NT2/D1 (cell line): ENCODE measurements at places on chromosomes 6 and 20.

DNA sequence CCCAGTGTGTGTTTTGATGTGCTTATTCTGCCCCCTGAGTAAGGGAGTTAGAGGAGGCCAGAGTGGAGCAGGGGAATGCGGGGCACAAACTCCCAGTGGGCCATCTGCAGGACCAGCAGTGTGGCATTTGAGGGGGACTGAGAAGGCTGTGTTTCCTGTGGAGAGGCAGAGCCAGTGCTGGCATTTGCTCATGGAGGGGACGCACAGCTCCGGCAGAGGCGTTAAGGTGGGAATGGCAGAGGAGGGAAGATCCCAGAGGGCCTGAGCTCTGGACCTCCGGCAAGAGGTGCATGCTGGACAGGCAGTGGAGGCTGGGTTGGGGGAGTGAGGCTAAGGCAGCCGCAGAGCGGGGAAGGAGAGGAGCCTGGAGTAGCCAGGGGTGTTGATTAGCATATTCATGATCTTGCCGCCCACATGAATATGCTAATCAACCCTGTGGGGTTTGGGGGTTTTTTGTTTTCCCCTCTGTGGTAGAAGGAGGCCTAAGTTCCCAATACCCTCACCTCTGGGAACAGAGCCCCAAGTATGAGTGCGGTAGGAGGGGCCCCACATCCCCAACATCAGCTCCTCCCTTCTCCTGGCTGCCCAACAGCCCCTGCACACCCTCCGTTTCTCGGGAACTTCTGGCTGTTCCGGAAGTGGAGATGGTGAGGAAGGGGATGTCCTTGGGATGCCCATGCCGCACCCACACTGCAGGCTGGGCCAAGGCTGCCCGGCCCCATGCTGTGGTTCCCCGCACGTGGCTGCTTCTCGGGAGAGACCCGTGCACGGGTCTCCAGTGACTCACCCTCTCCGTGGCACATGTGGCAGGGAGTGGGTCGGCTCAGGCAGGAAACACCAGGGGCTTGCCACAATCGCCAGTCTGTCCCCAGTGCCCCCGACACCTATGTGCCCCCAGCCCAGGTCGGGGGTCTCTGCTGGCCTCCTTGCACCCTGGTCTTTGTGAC is 33.8 kb downstream of the DLGAP4 start:
- no peak for DNase-seq

- no peak for DNase-seq
These were observed 11.2 kb upstream of the ZBTB46 start for GRCh38 chr20:63842258-63842657.

DNA sequence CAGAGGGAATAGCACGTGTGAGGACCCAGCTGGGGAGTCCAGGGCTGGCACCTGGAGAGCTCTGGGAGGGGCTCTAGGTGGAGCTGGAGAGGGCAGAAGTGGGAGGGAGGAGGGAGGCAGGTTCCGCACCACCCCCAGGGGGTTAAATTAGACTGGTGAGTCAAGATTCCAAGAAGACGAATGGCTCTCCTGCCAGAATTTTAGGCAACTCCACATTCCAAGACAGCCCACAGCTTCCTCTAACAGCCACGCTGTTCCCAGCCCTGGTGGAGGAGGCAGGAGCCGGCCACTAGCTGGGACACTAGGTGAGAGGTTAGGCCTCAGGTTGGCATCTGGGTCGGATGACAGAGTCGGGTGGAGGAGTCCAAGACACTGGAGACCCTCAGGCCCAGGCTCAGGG is 60.2 kb downstream of the TFAP2C start:
- DNase-seq: no peak

GRCh38 chr6:138545621-138545980 is 46.3 kb upstream of the NHSL1 start:
- peak; percentile 16 for DNase-seq

DNA sequence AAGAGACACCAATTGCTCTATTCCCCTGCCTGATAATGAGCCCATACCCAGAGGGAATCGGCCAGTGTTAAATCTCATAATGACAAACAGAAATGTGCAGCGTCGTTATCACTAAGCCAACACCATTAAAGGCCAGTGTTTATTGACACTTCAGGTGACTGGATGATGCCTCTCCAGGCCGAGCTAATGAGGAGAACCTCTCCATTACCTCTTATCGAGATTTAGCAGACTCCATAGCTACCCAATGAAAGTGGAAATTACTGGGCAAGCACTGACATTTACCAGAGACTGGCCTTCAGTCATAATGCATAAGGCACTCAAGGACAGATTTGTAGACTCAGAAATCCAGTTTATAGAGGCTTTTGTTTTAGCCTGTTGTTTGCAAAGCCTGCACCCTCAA is 669.5 kb downstream of the MAFB start:
- DNase-seq: no peak

DNA sequence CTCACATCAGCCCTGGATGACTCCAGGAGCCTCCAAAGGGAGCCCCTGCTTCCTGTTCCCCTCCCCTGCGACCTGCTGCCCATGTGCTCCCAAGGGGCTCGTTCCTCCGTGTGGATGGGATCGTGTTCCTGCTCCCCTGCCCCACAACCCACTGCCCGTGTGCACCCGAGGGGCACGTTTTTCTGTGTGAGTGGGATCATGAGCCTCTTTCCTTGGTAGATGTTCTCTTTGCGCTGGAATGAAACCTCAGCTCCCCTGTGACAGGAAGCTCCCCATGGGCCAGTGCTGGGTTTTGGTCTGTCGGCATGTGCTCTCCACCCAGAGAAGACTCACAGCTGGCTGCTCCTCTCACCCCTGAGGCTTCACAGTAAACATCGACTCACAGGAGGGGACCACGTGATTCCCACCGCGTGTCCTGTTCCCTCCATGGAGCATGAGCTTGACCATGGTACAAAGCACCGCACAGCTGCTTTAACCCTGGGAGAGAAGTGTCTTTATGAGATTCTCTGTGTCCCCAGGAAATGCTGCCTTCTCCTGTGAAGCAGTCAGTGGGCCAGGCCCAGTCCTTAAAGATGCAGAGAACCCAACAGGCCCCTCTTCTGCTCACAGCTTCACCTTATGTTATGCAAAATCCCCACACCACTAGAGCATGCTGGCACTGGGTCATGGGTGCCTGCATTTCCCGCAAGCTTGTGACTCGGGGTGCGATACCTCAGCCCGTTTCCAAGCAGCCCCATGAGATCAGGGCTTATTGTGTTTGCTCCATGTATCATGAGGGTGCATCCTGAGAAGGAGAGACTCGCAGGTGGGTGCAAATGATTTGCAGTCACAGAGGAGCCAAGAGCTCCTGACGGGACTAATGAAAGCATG is 215.1 kb downstream of the ERMARD start:
- no peak for DNase-seq

DNA sequence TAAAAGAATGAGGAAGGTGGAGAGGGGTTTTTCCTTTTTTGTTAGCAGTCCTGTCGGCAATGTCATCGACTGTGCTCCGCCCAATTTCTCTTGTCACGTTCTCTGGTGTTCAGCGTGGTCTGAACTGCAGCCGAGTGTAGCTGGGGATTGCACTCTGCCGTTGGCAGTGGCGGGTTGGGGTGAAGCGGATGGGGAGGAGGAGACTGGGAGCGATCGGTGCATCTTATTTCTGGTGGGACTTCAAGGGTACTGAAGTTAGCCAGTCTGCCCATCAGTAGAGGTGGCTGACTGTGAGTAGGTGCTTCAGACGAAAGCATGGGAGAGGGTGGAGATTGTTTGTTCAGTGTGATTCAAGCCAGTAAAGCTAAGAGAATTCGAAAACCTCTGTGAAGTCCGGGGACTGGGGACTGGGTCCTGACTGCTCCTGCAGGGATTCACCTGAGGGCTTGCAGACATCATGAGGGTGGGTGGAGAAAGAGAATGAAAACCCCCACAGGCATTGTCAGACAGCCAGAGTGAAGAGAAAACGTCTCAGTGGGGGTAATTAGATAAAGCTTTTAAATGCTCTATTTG is 5.1 kb downstream of the RREB1 start:
- no peak for DNase-seq

DNA sequence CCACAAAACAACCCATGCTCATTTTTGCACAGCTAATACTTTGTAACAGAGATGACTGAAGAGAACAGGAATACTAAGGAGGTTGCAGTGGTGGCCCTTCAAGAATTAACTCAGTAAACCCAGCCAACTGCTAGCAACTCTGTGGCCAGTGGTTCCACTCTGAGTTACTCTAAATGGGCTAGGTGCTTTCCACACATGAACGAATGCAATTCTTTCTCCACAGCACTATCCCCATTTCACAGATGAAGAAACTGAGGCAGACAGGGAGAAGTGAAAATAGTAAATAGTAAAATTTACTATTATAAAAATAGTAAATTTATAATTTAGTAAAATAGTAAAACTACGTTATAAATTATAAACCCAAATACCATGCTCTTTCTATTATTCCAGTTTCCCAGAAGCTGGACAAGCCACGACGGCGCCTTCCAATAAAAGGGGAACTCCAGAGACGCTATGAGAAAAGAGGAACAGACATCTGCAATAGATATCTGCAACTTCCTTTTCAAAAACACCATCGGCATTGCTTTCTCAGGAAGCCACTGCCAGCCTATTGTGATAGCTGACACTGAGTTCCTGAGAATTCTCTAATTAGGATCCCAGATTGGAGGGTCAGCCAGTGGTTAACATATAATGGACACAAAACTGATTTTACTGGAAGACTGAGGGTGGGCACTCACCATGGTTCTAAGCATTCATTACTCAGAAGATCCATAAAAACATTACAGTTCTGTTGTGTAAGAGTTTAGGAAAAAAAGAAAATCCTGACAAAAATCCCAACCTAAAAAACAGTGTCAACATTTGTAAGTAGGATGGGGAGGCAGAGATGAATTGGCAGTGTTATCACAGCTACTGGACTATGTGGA is 16.2 kb downstream of the FKBP1A start:
- DNase-seq: no peak

- no peak for DNase-seq
These were observed 6.4 kb downstream of the RPS12 start for GRCh38 chr6:132820629-132821381.

DNA sequence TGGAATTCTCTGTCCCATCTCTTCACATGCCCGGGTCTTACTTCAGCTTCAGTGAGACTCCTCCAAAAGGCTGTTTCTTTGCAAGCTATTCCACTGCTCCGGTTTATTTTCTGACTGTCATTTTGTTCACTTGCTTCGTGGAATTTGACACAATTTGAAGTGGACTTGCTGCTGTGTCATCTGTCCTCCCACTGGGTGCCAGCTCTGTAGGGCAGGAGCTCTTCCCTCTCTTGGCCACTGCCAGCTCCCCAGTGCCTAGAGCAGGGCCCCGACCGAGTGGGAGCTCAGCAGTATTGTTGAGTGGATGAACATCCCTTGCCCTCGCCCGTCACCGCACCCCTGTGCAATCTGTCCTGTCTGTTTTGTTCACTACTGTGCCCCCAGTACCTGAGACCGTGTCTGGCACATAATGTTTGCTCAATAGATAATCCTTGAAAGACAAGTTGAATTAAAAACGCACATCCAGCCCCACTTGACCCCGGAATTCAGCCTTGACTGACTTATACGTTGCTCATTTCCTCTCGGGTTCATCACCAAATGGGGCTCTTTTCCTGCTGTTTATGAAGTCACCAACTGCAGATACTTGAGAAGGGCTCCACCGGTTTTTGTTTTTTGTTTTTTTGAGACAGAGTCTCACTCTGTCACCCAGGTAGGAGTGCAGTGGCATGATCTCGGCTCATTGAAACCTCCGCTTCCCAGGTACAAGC is 170.3 kb upstream of the KCNG1 start:
- no peak for DNase-seq

DNA sequence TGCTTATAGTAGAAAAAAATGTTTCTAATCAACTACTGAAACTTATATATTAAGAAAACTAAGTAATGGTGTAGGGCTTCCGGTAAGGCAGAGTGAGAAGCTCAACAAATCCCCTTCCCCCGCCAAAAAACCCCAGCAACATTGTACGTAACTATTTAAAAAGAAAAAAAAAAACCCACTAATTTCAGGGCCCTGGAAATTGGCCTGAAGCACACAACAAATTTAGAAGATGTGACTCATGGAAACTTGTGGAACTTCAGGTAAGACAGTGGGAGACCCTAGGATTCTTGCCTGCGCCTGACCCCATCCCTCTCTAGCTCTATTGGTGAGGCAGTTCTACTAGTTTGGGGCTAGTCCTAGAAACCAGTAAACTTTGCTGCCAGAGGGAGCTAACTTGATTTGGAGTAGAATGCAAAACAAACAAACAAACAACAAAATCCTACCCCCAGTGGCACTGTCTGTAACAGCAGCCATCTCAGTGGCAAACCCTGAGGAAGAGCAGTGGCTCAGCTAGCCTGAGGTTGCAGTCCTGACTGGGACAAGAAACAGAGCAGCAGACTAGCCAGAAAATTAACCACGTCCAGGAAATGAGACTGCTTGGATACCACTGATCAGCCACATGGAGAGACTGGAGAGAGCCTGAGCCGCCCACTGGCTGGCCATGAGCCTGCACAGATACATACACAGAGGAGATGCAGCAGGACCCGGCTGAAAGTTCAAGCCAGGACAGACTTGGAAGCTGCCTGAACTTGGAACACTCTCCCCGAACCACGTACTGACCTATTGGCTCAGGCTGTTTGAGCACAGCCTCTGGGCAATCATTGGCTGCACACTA is 135.1 kb downstream of the TBXT start:
- no peak for DNase-seq

- DNase-seq: no peak
These were observed 122.2 kb upstream of the TNFAIP3 start for GRCh38 chr6:137744877-137745276.

- DNase-seq: no peak
These were observed 220.0 kb downstream of the ZFAND3 start for GRCh38 chr6:38039502-38039901.

- no peak for DNase-seq
These were observed 414.5 kb upstream of the OPRM1 start for GRCh38 chr6:153624528-153624927.

- DNase-seq: no peak
These were observed 402 bp upstream of the TAF8 start for GRCh38 chr6:42049948-42050296.

GRCh38 chr6:89667872-89668556 is 29.5 kb upstream of the LYRM2 start:
- peak; percentile 70 for DNase-seq

DNA sequence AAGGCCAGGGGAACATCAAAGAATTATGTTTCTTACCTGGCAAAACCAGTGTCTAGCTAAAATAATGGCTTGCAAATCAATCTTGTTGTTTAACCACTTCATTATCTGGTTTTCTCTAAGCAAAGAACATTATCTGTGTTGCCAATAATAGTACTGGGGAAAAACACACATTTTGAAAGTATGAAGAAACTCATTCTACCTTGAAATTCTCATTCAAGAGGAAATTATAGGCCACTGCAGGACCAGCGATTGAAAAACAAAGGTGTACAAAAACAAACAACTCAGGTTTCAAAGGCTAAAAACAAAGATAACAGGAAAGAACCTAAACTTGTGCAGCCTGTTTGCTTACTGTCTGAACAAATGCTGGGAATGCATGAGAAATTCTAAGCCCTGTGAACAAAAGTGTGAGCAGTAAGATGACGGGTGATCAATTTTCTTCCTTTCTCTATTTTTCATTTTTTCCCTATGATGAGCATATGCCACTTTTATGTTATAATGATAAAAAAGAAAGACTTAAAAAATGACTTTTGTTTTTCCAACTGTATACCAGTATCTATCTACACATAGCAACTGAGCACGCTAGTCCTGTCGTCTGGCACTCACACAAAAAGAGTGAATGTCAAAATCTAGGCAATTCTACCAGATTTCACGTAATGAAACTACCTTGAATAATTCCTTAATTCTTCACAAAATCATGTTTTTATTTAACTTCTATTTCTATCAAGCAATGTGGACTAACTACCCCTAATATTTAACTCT is 117.9 kb downstream of the SGK1 start:
- no peak for DNase-seq
